ENCODE measurements at places on chromosomes 5 and 9. TPM values are rescaled to one million over a fixed set of nuclear protein-coding genes. Genes with fewer than 3 reads are reported as not detected.

DNA sequence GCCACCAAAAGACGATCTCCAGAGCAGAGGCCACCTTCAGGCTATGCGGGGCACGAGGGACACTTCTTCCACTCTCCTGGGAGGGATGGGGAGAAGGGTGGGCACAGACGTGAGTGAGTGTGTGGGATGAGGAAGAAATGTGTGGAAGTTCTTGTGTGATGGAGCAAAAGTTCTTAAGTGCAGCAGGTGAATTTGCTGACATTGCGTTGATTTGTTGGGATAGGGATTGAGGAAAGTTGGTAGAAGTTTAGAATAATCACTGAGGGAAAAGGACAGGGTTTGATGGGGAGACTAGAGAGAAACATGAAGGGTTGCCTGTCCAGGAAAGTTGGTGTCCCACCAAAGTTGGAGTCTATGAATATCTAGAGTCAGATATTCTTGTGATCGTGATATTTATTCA, 2.2 kb downstream of the AOPEP start:
- no peak for DNase-seq

GRCh38 chr9:114894206-114894605, 36.2 kb downstream of the TNFSF8 start:
- no peak for DNase-seq

The DMRT3 gene
- not detected for total RNA-seq

The PCDH12 gene
- total RNA-seq = 2.5 TPM

The RFX3 gene
- total RNA-seq = 6.4 TPM

The ADAMTS13 gene
- 0.82 TPM for total RNA-seq

The SRP19 gene
- 37.1 TPM for total RNA-seq

The DMRT2 gene
- total RNA-seq = 3.9 TPM

The GGTA1 gene
- total RNA-seq = 5.5 TPM

DNA sequence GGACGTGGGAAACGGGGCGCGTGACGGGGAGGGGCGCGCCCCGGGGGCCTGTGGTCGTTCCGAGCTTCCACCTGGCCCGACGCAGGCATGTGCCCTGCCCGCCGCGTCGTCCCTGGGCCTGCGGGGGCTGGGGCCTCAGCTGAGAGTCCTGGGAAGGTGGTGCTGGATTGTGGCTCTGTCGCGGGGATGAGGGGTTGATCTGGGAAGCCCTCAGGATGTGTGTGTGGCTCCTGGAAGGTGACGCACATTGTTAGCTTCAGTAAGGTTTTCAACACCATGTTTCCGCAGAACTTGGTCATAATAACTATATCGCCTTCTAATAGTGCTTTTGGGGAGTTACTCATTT, 589.1 kb downstream of the MTRR start:
- DNase-seq = no peak

The PLPP7 gene
- total RNA-seq = 31.9 TPM

The AQP7 gene
- total RNA-seq = 8.6 TPM

- DNase-seq = no peak
These were observed 90.0 kb upstream of the POU5F2 start for GRCh38 chr5:93831449-93831848.

- no peak for DNase-seq
These were observed 26.4 kb downstream of the DAPK1 start for GRCh38 chr9:87524061-87524460.

The UBLCP1 gene
- total RNA-seq = 20.7 TPM

DNA sequence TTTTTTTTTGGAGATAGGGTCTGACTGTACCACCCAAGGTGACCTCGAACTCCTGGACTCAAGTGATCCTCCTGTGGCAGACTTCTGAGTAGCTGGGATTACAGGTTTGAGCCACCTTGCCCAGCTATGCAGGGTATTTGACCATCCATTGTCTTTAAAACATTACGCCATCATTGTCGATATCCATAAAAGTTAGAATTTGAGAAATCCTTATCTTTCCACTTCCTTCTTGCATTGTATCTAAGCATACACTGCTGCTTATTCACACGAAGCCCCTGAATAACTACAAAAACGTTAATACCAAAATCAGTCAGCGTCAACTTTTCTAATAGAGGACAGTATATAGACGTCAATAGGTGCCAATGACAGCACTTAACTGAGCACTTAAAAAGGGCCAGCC, 5.4 kb upstream of the OTULINL start:
- DNase-seq = no peak

DNA sequence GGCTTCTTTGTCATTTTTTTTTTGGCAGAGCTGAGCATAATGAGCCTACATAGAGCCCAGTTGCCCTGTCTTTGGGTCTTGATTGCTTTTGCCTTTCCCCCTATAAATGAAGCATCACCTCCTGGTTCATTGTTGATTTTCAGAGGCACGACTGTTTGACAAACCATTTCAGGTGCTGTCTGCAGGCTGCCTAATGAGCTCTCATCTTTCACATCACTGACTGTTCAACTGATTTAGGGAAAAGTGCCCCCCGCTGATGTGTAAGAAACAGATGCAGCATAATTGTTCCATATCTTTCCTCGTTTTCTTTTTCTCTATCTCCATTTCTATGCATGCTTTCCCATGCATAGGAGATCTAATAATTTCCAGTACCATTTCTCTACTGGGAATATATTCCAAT, 338.6 kb downstream of the TMEM38B start:
- no peak for DNase-seq

DNA sequence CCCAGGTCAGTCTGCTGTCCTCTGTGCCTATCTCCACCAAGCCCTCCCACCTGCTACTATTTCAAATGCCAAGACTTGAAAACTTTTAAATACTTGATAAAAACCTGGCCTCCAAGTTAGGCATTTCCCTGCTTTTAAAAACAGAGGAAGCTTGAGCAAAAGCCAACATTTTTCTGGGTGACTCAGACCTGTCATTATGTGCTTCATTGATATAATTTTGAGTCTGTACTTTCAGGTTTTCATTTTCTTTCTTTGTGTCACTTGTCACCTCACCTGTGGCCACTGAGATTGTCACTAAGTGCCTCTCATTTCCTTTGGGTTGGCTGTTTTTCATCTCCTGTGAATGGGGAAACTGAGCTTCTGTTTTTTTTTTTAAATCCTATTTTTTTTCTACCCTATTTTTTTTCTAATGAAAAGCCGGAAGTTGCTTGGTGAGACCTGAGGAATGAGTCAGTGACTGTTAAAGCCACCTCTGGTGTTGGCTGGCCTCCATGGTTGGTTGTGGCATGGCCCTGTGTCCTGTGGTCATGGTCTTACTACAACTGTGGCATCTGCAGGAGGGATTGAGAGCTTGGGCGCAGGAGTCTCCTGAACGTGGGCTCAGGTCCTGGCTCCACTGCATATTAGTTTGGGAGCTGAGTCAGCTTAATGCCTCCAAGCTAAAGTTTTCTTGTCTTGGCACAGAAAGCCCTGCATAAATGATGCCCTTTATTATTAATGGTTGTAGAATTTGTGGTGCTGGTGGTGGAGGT, 56.7 kb downstream of the ARHGAP26 start:
- DNase-seq = no peak

GRCh38 chr5:107126341-107126740, 544.4 kb downstream of the EFNA5 start:
- DNase-seq = no peak

GRCh38 chr5:41776435-41776834, 93.8 kb downstream of the OXCT1 start:
- DNase-seq = no peak

The SPATA31C1 gene
- total RNA-seq = not detected

The BRD9 gene
- 21.4 TPM for total RNA-seq

DNA sequence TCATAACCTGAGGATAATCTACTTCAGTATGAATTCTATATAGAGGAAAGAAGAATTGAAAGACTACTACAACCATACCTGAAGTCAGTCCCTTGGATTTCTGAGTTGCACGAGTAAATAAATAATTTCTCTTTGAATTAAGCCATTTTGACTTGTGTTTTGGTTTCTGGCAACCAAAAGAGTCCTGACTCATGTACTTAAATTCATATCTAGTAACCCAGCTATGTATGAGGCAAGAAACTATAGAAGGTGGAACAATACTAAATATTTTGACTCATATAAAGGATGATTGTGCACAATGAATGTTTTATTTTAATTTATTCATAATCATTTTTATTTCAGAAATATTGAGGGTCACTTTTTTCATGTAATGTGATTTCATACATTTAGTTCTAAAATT, 276.8 kb downstream of the MEF2C start:
- no peak for DNase-seq

The SLC1A3 gene
- 16.8 TPM for total RNA-seq

The ZNF782 gene
- 15.2 TPM for total RNA-seq

GRCh38 chr5:139806111-139806510, 10.5 kb downstream of the PSD2 start:
- no peak for DNase-seq

DNA sequence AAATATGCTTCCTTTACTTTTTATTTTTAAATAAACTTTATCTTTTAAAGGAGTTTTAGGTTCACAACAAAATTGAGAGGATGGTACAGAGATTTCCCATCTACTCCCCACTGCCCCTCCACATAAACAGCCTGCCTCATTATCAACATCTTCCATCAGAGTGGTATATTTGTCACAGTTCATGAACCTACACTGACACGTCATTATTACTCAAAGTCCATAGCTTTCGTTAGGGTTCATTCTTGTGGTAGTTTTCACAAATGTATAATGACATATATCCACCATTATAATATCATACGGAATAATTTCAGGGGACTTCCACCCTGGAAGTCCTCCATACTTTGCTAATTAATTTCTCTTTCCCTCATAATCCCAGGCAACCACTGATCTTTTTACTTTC, 204.9 kb downstream of the SMARCA2 start:
- no peak for DNase-seq

The TMEM245 gene
- total RNA-seq = 105 TPM

GRCh38 chr5:35956429-35956828, 18.0 kb upstream of the CAPSL start:
- no peak for DNase-seq

DNA sequence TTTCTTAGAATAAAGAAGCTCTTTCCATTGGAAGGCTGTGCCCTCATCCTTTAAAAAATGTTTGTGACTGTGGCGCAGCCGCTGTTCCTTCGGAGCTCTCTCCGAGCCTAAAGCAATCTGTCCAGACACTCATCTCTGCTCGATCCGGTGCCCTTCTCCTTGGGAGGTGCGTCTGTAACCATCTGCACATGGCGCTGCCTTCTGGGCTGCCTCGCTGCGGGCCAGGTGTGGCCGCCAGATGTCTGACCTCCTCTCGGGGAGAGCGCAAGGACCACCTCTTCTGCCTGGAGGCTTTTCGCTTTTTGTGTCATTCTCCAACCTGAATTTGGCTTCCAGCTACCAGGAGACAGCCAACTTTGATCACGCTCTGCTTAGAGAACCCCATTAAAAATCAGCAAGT, 153.4 kb upstream of the PTCH1 start:
- no peak for DNase-seq

The IFNA13 gene
- total RNA-seq = not detected

GRCh38 chr5:63050916-63051315, 472.3 kb downstream of the LRRC70 start:
- no peak for DNase-seq

The SLC6A7 gene
- total RNA-seq = not detected

The CSNK1A1 gene
- 237 TPM for total RNA-seq

- DNase-seq = no peak
These were observed 26.2 kb upstream of the HSPA9 start for GRCh38 chr5:138601444-138601843.

DNA sequence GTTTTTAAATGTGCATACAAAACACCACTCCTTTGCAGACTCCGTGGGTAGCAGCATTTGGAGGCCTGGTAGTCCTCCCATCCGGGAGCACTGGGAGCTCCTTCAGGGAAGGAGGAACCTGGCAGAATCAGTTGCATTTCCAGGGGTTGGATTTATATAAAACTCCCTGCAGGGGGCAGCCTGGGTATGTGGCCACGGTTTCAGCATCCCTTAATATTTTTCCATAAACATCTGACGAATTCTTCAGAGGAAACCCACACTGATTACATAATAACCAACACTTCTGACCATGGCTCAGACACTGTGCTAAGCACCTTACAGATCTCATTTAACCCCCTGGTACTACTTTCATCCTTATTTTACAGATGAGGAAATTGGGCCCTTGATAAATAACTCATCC, 6.1 kb upstream of the AFAP1L1 start:
- DNase-seq = no peak

DNA sequence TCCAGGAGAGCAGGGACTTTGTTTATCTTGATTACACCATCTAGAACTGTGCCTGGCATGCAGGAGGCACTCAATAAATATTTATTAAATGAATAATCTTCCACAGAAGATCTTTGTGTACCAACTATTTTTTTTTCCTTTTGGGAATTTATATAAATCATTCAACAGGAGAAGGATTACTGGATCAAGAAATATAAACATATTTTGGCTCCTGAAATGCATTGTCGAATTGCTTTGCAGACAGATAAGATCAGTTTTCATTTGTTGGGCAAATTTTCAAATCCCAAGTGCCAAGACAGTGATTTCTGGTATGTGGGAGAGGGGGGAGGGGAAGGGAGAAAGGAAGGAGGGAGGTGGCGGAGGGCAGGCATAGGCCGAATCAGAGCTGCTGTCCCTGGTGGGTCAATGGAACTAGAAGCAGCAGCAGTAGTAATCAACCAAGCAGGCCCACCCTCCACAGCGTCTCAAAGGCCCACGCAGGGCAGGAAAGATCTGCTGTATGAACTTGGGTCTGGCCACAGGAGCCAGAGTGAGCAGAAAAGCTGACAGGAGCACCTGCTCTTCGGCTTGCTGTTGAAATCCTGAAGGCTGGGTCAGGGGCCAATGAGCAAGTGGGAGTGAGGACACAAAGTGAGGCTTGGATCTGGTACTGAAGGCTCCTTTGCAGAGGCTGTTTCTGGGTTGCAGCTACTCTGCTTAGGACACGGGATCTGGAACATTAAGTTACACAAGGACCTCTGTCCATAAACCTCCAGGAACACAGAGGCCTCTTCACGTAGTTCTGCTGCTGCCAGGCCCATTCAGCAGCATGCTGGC, 15.8 kb upstream of the TRAF1 start:
- peak; percentile 76 for DNase-seq

The IFNA2 gene
- total RNA-seq = not detected

DNA sequence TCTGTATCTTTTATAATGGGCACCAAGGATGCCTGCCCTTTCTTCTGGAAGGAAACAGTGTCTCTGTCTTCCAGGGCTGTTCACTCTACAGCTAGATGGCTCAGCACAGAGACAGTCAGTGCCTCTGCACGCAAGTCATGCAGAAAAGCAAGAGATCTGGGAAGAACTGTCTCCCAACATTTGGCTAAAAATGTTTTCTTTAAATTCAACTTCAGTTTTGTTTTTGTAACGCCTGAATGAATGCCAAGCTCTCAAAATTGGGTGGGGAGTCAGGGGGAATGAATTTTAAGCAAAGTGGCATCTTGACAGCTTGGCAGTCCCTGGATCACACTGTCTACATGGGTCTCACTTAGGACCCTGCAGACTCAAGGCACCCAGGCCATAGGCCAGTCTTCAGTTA, 12.6 kb downstream of the OLFML2A start:
- DNase-seq = peak; percentile 26

DNA sequence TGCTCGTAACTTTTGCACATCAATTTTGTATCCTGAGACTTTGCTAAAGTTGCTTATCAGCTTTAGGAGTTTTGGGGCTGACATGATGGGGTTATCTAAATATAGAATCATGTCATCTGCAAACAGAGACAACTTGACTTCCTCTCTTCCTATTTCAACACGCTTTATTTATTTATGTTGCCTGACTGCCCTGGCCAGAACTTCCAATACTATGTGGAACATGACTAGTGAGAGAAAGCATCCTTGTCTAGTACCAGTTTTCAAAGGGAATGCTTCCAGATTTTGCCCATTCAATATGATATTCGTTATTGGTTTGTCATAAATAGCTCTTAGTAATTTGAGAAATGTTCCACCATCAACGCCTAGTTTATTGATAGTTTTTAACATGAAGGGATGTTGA, 65.4 kb upstream of the CDH12 start:
- no peak for DNase-seq

Measured in sigmoid colon (tissue), 7 donors.